ENCODE measurements at places on chromosomes 3 and 15.

DNA sequence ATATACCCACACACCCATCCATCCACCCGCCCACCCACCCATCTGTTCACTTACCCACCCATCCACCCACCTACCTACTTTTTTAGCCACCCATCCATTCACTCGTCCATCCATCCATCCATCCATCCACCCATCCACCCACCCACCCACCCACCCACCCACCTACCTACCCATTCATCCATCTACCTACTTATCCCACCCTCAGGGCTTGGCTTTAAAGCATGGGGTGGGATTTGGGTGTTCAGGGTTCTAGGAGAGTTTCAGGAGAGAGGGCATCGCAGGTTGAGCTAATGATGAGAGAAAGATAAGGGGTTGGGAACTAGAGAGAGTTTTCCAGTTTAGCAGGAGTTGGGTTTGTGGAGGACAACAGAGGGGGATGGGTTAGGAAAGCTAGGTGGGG lies 9.7 kb downstream of the FBLN2 start:
- DNase-seq: no peak

DNA sequence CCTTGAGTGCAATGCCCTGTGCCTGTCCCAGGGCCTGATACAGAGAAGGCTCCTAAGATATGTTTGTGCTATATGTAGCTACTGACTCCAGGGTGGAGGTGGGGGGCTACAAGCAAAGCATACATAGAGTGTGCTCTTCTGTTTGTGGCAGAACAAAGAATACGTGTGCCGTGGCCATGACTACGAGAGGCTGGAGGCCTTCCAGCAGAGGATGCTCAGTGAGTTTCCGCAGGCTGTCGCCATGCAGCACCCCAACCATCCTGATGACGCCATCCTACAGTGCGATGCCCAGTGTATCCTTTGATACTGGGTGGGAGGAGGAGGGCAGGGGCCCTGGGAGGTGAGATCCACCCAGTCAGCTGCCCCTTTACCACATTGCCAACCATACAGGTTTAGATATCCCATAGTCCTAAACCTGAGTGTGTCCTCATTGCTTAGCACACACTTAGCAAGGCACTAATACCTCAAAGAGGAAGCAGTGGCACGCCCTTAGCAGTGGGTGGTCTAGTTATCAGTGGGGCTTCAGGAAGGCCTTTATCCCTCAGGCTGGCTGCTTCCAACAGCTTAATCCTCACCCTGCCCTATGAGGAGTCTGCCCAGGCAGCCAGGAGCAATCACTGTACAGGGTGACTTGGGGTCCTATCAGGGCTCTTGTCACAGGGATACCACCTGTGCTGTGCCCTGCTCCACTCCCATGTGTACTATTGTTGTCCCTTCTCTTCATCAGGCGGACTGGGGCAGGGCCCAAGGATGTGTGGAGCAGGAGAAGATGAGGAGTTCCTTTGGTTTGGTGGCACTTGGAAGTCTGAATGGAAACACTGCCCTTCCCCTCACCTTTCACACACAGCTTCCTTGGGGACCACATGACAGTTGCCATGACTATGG lies 30.1 kb upstream of the MANF start:
- no peak for DNase-seq

DNA sequence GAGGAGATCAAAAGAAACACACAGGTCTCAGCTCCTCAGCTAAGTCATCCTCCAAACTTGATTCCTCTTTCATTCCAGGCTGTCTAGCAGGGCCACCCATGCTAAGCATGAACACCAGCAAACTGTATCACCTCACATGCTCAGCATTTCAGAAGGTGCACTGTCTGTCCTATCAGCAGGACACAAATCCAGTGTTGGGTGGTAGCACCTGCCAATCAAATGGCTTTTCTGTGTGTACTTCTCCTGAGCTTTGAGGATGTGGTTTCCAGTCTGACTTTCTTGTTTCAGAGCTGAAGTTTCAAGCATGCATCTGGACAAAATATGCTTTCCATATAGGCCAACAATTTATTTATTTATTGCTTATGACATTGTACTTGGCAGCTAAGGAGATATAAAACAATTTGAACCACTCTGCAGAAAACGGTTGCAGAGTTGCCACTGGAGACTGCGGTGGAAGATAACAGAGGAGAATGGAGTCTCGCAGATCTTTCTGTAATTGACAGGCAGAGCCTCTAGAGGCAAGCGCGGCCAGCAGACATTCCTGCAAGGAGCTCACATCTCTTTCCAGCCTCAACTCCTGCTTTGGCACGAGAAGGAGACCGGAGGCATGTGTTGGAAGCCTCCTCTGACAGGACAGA lies 167.1 kb upstream of the WNT5A start:
- DNase-seq: no peak

GRCh38 chr15:49622561-49622960 lies 1.7 kb downstream of the DTWD1 start:
- DNase-seq: no peak

- no peak for DNase-seq
Observed at GRCh38 chr3:42673082-42673481, 12.3 kb upstream of the KLHL40 start.

DNA sequence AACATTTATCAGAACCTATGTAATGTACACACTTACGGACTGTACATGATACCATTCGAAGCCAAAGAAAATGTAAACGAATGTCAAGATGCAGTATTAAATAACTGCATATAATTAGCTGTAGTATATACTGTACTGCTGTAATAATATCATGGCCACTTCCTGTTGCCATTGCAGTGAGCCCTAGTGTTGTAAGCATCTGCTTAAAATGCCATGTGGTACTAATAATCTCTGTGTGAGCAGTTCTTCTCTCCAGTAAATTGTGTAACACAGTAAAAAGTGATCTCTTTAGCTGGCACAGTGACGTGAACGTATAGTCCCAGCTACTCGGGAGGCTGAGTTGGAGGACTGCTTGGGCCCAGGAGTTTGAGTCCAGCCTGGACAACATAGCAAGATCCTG lies 8.6 kb downstream of the SPG11 start:
- no peak for DNase-seq

- no peak for DNase-seq
Observed at GRCh38 chr15:29776859-29777258, 45.4 kb downstream of the TJP1 start.

- no peak for DNase-seq
Observed at GRCh38 chr3:43294975-43295374, 8.6 kb downstream of the SNRK start.

DNA sequence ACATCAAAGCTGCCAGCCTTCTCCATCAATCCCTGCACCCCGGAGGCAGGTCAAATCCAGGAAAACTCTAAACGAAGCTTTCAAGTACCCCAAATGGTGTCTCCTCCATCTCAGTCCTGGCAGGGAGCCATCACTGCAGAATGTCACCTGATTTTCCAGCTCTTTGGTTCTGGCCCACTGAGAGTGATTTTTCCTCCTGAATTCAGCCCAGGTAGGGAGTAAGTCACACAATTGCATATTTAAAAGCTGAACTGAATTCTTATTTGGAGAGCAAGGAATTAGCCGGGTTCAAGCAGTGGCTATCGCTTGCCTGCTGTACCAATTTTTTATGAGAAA lies 5.3 kb downstream of the RFTN1 start:
- DNase-seq: no peak

- DNase-seq: no peak
Observed at GRCh38 chr3:171415070-171415469, 45.1 kb downstream of the TNIK start.

GRCh38 chr3:177835008-177835407 lies 637.7 kb upstream of the TBL1XR1 start:
- peak; percentile 99 for DNase-seq

- no peak for DNase-seq
Observed at GRCh38 chr3:187264911-187265310, 26.6 kb downstream of the MASP1 start.

- no peak for DNase-seq
Observed at GRCh38 chr3:121957674-121958415, 63.6 kb downstream of the SLC15A2 start.

DNA sequence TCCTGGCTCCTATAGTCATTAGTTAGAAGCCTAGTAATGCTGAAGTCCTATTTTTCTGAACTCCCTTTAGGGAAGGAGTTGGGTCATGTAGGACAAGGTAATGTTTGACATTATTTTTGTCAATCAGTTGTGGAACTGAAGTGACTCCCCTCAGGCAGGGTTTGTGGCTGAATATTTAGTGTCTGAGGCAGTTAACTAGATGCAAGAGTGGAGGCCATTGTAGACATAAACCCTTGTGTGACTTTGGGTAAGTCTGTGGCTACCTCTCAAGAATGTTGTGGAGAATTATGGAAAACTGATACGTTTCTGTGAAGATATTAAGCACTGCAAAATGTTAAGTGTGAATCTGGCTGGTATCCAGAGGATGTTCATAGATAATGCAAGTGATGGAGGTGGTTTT lies 125.2 kb upstream of the PHLDB2 start:
- no peak for DNase-seq

GRCh38 chr15:45179221-45179985 lies 8.4 kb downstream of the SHF start:
- no peak for DNase-seq

DNA sequence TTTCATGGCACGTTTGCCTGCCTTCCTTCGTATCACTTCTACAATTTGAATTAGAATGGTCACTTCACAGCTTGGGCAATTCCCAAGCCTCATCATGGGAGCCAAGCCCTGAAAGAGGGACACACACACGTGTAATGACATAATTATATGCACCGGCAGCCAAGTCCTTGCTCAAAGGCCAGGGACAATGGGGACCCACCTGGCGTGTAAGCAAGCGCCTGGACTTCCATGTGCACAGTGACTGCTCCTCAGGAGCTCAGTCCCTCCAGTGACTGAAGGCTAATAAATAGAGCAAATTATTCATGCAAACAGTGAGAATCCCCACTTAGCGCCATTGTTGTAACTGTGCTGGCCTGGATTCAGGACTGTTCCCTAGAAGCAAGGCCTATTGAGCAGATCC lies 115.1 kb downstream of the DNAJB8 start:
- DNase-seq: no peak

- no peak for DNase-seq
Observed at GRCh38 chr3:49616491-49616941, 57.6 kb upstream of the APEH start.

DNA sequence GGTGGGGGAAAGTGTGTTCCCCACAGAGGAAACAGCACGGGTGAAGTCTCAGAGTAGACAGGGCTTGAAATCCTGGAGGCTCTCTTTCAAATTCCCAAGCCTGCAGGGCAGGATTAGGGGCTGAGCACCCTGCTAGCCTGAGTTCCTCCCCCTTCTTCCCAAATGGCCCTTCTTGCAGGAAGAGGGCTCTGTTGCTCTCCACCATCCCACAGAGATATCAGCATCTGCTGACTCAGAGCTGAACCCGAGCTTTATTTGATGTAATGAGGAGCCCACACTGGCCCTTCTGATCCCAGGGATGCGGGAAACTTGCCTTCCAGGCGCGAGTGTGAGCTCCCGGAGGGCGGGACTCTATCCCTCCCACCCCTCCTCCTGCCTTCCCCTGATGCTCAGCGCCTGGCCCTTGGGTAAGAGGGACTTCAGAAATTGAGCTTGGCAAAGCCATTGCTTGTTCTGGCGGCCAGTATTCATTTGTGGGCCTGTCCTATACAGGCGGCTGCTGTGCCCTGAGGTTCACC lies 1.4 kb upstream of the STRA6 start:
- DNase-seq: peak; percentile 81

DNA sequence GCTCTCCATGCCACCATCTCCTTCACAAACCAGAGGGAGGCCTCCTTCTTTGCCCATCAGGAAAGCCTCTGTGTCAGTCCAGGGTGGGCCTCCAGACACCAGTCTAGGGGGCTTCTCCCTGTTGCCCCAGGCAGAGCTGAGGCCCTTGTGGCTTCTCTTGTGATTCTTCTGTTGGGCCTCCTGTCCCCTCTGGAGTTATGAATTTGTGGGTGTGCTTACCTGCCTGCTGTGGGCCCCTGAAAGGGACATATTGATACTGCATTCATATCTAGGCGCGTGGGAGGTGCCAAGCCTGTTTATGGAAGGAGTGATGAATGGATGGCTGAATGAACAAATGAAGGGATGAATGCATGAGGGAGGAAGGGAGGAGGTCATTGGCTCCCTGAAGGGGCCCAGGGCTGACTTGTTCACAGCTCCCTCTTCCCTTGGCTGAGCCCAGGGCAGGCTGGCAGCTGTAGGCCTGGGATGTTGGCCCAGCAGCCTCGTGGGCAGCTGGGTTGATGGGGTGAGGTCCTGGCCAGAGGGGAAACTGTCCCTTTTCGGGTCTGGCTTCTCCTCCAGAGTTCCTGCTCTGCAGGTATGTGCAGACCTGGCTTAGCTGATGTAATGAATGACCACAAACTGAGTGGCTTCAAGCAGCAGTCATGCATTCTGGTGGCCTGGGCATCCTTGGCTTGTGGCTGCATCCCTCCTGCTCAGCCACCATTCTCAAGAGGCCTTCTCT lies 195.4 kb downstream of the GOLGA6L6 start:
- no peak for DNase-seq

GRCh38 chr3:36989005-36989404 lies 3.9 kb downstream of the EPM2AIP1 start:
- no peak for DNase-seq

DNA sequence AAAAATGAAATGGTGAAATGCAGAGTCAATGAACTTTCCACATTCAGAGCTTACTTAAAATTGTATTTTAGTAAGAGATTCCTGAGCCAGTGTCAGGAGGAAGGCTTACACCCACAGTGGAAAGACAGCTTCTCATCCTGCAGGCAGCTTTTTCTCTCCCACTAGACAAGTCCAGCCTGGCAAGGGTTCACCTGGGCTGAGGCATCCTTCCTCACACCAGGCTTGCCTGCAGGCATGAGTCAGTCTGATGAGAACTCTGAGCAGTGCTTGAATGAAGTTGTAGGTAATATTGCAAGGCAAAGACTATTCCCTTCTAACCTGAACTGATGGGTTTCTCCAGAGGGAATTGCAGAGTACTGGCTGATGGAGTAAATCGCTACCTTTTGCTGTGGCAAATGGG lies 3.1 kb downstream of the CCR4 start:
- DNase-seq: no peak

DNA sequence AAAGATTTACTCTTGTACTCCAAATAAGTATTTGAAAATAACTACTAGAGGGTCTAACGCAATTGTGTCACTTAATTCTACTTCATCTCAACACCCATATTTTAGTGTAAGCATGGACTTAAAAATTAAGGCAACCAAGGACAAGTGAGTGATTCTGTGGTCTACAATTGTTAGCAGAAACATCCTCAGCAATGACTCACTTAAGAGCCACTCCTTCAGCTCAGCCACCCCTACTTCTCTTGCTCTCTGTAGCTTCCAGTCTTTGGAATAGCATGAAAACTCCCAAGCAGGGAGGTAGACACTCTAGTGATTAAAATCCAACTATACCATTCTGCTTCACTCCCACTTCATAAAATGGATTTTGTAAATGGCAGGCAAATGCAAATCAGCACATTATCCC lies 116.0 kb upstream of the LRRN1 start:
- DNase-seq: peak; percentile 31

GRCh38 chr15:71712182-71712581 lies 98.2 kb upstream of the NR2E3 start:
- no peak for DNase-seq

DNA sequence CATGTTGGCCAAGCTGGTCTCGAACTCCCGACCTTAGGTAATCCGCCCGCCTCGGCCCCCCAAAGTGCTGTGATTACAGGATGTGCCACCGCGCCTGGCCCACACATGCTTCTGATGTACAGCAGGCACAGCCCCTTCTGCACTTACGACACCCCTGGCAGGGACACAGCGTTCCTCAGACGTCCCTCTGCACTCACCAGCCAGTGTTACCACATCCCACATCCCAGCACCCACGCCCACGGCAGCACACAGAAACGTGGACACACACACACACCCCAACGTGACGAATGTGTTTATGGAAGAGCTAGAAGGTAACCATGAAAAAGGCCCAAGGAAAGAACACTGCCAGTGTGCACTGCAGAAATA lies 576 bp upstream of the RPAP1 start:
- DNase-seq: peak; percentile 48

- peak; percentile 38 for DNase-seq
Observed at GRCh38 chr3:188673646-188674186, 498.1 kb upstream of the TPRG1 start.
